ENCODE measurements at places on chromosomes 2 and 18.

DNA sequence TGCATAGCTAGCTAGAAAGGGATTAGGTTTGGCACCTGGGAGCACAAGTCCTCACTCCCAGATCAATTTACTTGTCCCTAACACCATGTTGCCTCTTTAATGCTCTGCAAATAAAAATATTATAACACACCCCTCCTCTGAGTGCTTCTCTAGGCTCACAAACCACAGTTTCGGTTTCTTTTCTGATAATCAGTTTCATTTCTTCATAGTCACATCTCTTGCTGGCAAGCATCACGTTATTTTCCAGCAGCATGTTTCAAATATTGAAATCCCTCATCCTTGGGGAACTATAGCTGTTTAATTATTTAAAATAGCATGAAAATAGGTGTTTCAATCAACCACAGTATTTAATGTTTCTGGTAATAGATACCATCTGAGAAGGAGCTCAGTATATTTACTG, 13.9 kb upstream of the SMCHD1 start:
- H3K4me1 ChIP-seq = peaks cover 53% of the 10 kb centered on the region
- peaks cover 2% of the 10 kb centered on the region for H3K36me3 ChIP-seq
- no peaks in the 10 kb centered on the region for H3K27me3 ChIP-seq
- no peak overlapping the region for H3K27ac ChIP-seq
- peak overlapping the region; percentile 48 for H3K4me3 ChIP-seq

DNA sequence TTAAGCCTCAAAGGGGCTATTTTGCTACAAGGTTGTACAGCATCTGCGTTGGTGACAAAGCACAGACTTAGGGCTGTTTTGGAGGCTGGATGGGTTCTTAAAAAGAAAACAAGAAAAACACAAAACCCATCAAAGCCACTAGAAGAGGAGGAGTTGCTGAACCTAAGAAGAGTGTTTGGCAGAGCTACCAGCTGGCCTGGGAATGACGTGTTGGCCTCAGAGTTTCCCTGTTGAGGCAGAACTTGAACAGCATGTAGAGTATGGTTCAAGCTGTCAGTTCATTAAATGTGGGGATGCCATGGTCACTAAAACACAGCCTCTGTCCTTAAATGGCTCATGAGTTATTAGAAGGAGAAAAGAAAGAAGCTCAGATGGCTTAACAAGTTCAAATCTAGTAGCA, 162.5 kb downstream of the TTC32 start:
- H3K4me1 ChIP-seq = no peaks in the 10 kb centered on the region
- no peak for DNase-seq
- no peak overlapping the region for H3K4me3 ChIP-seq
- H3K36me3 ChIP-seq = no peaks in the 10 kb centered on the region
- peaks cover 2% of the 10 kb centered on the region for H3K27me3 ChIP-seq

- no peak overlapping the region for H3K27ac ChIP-seq
- no peaks in the 10 kb centered on the region for H3K4me1 ChIP-seq
These were observed 32.8 kb upstream of the TANC1 start for GRCh38 chr2:158935617-158936016.

DNA sequence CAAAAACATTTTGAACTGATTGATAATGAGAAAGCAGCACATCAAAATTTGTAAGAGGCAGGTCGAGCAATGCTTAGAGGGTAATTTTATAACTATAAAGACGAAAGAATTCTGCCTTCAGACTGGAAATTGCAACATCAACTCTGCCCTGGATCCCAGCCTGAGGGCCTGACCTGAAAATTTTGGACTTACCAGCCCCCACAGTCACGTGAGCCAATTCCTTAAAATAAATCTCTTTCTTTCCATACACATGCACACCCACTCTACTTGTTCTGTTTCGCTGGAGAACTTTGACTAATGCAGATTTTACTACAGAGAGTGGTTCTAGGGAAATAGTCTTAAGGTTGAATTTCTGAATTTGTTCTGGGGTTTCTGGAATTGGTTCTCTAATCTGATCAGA, 14.6 kb upstream of the ACOXL start:
- H3K27me3 ChIP-seq = peaks cover 29% of the 10 kb centered on the region
- H3K4me1 ChIP-seq = no peaks in the 10 kb centered on the region
- no peaks in the 10 kb centered on the region for H3K36me3 ChIP-seq
- H3K4me3 ChIP-seq = no peak overlapping the region
- no peak overlapping the region for H3K27ac ChIP-seq
- no peak for DNase-seq

- no peak overlapping the region for H3K4me3 ChIP-seq
- H3K27me3 ChIP-seq = peaks cover 32% of the 10 kb centered on the region
- peak; percentile 16 for DNase-seq
- H3K27ac ChIP-seq = no peak overlapping the region
- no peaks in the 10 kb centered on the region for H3K36me3 ChIP-seq
These were observed 26.5 kb downstream of the AQP12B start for GRCh38 chr2:240655931-240656886.

All from activated naive CD8-positive, alpha-beta T cell treated with anti-CD3 and anti-CD28 coated beads, Interleukin-2, amount 50 U/mL, for 24 hours (primary cell).